Activated T-cell treated with anti-CD3 and anti-CD28 coated beads, Interleukin-2, amount 50 U/mL, for 24 hours (primary cell): ENCODE measurements at places on chromosomes 3 and 15.
A peak's percentile ranks its signal among the peaks of the same experiment; 100 is the strongest.

DNA sequence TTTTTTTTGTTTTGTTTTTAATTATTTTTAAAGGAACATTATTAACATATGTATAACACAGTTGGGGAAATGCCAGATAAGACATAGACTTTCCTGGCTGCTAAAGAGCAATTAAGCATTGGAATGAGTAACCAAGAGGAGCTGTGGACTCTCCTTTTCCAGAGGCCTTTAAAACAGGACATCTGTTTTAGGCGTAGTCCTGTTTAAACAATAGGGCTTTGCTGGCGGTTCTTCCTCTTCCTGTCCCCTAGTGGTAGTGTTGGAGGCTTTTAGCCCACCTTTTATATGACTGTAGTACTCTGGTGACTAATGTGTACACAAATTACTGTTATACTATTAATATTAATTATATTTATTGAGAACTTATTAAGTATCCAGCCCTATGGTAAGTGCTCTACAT lies 81.9 kb downstream of the PPARG start:
- no peak for DNase-seq

DNA sequence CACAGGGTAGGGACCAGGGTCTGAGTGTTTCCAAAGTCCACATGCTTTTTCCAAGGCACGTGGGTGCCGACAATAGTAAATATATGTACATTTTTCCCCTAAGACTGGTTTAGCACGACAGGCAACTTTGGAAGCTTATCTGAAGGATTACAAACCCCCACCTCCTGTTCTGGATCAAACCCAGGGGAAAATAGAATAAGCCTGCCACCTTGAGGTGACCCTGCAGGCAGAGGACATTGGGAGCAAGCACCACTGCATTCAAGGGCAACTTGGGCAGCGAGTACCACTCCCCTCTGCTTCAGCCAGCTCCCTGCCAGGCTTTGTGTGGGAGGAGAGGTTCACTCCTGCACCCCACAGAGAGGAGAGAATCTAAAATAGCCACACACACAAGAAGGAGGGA lies 44.8 kb downstream of the KBTBD12 start:
- no peak for DNase-seq

GRCh38 chr3:135869439-135870105 lies 96.0 kb upstream of the PPP2R3A start:
- no peak for DNase-seq

DNA sequence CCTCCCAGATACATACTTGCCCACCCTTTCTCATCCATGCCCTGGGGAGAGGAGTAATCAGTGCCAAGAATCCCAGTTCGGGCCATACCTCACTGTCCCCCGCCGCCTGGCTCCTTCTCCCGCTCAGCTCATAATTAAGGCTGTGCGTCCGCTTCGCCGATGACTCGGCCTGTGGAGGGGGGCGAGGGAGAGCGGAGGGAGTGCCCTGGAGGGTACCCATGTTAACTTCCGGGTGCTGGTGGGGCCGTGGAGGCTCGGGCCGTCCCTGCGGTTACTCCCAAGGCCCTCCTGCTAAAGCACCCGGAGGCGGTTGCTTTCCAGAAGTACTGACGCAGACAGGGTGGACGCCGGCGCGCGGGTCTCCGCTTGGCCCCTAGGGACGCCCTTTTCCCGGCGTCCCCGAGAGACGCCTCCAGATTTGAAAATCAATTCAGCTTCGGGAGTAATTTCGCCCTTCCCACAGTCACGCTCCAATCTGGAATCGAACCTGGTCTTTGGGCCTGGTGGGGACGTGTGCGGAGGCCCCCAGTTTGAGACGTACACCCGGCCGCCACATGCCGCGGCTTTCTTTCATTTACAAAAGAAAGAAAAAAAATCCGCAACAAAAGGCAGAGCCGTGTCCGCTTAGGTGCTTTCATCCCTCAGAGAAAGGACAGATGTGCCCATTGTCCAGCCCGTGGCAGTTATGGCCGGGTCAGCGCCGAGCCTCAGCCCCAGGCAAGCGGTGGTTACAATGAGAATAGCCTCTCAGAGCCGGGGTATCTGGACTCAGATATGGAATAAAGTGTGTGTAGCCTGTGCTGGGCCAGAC lies 1.0 kb upstream of the ONECUT1 start:
- peak; percentile 36 for DNase-seq

GRCh38 chr15:63729115-63729884 lies 104.4 kb downstream of the HERC1 start:
- peak; percentile 39 for DNase-seq

DNA sequence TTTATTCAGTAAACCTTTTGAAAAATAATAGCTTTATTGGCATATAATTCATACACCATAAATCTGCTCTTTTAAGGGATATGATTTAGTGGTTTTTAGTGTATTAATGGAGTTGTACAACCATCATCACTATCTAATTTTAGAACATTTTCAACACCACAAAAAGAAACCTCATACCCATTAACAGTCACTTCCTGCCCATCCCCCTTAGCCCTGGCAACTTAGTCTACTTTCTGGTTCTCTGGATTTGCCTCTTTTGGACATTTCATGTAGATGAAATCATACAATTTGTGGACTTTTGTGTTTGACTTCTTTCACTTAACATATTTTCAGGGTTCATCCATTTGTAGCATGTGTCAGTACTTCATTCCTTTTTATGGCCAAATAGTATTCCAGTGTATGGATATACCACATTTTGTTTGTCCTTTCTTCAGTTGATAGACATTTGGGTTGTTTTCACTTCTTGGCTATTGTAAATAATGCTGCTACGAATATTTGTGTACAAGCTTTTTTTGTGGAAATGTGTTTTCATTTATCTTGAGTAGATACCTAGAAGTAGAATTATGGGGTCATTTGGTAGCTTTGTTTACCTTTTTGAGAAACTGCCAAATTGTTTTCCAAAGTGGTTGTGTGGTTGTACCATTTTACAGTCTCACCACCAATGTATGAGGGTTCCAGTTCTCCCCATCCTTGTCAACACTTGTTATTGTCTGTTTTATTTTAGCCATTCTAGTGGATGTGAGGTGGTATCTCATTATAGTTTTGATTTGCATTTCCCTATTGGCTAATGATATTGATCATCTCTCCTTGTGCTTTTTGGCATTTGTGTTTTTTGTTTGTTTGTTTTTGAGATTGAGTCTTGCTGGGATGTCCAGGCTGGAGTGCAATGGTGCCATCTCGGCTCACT lies 45.8 kb downstream of the SMAD3 start:
- DNase-seq = no peak
